Muscle of back (tissue), 13 donors: ENCODE measurements at places on chromosomes 2 and 18.

DNA sequence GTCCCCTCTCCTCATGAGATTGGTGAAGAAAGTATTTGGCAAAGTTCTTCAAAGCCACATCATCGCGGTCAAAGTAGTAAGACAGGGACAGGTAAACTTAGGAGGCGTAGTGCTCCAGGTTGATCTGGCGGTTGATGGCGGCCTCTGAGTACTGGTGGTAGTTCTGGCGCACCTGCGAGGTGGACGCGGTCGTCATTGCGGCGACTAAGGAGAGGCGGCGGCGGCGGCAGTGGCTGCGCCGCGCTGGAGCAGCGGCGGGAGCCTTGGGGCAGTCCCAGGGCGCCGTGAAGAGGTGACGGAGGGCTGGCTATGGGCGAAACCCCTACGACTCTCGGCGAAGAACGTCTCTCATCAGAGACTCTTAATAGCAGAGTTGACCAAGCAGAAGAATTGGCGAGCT lies 107.2 kb upstream of the UBE2E3 start:
- DNase-seq, result no peak

DNA sequence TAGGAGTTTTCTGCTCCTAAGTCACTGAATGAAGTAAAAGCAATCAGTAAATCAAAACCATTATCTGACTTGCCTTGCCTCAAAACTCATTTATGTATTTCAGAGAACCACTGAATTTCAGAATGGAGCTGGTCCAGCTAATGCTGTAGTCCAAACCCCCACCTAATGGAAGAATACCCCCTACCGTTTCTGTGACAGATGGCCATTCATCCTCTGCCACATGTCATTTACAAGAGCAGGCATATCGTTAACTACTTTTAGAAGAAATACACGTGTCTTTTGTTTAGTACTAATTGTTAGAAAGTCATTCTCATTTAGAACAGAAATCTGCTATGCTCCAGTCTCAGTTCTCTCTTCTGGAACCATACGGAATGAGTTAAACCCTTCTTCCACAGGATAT lies 12.8 kb upstream of the GALNT5 start:
- DNase-seq, result no peak

- no peak for DNase-seq
Measured at GRCh38 chr2:7835151-7835550, 846.7 kb upstream of the ID2 start.

- DNase-seq, result no peak
Measured at GRCh38 chr18:55473058-55473457, 114.9 kb downstream of the TCF4 start.

GRCh38 chr2:231207734-231208133 lies 9.3 kb downstream of the ARMC9 start:
- DNase-seq, result no peak

- no peak for DNase-seq
Measured at GRCh38 chr2:10382354-10383061, 65.6 kb downstream of the ODC1 start.

- DNase-seq, result no peak
Measured at GRCh38 chr2:240919161-240919781, 13.1 kb downstream of the CROCC2 start.

DNA sequence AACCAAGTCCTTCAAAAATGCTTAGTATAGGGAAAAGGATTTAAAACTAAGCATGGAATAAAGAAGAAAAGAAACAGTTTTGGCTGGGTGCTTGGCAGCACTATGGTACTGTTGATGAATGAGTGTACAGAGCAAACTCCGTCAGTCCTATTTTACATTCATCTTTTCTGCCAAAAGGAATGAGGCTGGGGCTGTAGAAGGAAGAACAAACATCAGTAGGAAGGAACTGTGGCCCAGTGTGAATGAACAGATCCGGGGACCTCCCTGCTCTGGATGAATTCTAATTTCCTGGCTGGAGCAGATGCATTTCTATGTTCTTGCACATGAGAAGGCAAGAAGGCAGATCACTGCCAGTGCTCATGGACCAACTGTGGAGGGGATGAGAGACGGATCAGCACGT lies 474.0 kb upstream of the MEIS1 start:
- DNase-seq, result no peak

DNA sequence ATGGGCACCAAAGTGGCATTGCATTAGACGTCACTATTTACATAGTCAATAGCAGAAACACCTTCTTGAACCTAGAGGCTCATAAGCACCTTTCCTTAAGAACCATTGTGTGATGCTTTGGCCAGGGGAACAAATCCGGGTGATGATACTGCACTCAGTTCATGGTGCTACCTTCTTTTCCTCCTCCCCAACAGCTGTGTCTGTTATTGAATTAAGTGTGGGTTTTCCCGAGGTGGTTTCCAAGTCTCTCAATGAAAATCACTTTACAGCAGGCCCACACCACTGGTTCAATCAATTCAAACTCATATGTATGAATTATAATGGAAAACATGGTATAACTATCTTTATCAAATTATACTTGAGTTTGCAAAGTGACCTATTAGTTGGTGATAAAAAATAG lies 9.3 kb upstream of the EFEMP1 start:
- DNase-seq, result no peak

DNA sequence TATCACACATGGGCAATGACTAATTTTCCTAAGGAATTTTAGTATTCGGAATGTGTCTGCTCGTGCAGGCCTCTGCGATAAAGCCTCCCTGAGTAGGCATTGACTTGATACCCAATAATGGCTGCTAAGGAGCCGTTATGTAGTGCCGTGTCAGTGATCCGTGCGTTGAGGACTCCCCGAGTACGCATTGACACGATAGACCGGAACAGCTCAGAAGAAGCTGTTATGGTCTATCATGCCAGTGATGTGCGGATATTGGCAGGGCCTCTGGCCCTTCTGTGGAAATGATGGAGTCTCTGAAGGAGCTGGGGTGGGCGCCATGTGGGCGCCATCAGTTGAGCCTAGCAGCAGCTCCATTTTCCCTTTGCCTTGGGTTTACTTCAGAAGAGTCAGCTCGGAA lies 29.1 kb downstream of the ZEB2 start:
- no peak for DNase-seq

GRCh38 chr2:17781482-17781881 lies 27.5 kb downstream of the GEN1 start:
- no peak for DNase-seq

DNA sequence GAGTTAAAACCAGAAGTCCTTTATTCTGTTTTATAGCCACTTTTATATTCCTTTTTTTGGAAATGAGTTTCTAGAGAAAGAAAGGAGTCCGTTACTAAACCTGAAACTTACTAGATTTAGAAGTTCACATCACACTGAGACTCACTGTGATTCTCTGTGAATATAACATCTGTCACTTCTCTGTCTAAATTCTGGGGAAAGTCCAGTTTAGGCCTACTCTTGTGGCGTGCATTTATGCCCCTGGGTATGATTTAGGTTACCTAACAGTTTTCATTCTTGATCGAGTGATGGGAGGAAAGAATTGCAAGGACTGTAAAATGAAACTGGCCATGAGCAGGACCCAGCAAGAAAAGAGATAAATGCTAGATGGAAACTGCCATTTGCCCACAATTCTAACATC lies 449.6 kb downstream of the SPAG16 start:
- DNase-seq, result no peak

DNA sequence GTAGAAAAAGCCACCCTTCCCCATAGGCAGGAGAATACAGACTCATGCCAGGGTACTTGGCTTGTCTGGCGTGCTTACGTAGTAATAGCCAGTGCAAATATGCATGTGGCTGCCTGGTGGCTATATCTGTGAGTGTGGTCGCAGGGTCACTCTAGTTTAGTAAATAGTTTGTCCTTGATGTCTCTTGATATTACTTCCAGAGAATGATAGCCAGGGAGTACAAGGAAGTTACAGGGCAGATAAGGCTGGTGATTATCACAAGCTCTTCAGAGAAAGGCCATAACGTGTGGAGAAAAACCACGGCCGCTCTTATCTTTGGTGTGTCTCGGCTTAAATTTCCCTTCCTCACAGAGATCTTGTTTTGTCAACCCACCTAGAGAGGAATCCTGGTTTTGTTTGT lies 54.3 kb upstream of the SLC39A10 start:
- DNase-seq, result no peak

GRCh38 chr2:212766921-212767320 lies 228.3 kb upstream of the ERBB4 start:
- DNase-seq, result no peak

DNA sequence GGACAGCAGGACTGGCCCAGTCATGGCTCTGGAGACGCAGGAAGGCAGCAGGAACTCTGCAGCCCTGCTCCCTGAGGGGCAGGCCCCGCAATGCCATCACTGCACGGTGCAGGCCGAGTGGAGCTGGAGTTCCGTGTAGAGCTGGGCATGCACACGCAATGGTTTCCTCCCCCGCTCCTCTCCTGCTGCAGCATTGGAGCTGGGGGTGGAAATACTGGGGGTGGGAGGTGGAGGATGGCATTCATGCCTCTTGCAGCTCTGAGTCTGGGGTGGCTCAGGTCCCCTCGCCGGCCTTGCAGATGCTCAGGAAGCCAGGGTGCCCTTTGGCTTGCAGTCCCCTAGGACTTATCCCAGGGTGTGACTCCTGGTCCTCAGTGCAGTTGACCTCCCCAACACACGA lies 78.3 kb upstream of the ASB18 start:
- no peak for DNase-seq

- no peak for DNase-seq
Measured at GRCh38 chr2:84493514-84493913, 22.8 kb upstream of the DNAH6 start.

GRCh38 chr2:15920696-15921095 lies 19.7 kb upstream of the MYCN start:
- DNase-seq, result no peak

DNA sequence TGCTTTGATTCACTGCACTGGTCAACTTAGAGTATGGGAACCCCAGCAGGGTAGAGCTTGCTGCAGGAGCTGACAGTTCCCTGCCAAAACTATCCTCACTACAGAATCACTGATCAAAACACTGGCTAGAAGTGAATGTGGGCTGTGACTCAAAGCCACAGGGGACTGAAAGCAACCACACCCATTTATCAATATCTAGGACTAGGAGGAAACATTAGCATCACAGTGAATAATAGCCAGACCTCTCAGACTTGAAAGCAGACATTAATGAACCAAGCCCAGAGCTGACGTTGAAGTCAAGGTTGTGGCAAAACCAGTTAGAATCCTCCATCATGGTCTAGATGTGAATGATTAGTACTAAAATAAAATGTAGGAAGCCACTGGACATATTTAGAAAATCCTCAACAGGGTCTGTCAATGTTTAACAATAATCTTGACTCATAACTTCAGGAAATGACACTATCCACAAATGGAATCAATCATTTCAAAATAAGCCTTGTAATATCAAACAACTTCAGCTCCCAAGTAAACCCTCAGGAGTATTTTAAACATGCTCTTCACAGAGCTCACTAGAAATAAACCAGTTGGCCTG lies 131.4 kb downstream of the CDH20 start:
- DNase-seq, result no peak

DNA sequence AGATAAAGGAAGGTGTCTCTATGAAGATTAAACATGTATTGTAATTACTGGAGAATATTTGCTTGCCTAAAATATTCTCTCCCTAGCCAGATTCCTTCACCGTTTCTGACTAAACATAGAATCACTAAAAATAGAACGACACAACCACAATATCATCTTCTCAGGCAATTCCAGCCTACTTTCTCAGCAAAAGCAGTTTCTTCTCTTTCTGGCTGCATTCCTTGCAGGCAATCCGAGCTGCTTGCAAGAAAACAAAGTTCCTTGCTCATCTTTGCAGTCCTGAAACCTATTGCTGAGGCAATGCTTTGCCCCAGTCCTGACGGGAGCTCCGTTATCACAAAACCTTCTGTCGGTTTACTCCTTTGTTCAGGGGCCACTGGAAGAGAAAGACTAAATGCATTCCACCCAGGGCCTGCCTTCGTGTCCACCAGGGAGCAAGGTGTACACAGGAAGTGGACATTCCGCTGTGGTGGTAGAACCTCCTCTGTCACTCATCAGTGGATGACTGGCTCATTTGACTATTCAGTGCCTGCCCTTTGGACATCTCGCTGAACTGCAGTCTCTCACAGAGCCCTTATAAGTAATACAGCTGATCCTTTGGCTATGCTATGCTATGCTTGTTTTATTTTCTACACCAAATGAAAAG lies 239.2 kb upstream of the DOK6 start:
- no peak for DNase-seq

DNA sequence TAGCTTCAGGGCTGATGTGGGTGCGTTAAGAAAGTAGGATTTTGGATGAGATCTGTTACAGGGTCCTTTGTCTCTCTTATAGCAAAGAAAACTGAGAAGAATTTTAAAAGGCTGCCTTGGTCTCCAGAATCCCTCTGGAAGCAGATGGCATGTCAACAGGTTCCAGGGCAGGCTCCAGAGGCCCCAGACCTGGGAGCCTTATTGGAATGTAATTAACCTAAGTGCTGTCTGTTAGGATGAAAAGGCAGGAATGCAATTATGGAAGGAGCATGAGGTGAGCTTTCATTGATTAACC lies 97.2 kb upstream of the PKDCC start:
- no peak for DNase-seq

DNA sequence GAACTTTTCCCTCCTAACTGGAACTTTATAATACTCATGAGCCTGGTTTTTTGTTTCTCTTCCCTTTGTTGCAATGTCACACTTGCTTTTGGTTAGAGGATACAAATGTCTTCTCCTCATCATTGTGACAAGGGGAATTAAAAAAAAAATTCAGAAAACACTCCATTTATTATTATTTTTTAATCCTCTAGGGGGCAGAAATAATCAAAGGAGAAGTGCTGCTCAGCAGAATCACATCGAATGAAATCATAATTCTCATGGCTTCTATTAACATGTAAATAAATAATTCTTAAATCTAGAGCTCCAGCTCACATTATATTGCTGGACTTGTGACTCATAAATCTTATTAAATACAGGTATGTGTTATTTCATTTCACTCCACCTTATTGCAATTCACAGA lies 273.8 kb downstream of the TRIB2 start:
- DNase-seq, result no peak

DNA sequence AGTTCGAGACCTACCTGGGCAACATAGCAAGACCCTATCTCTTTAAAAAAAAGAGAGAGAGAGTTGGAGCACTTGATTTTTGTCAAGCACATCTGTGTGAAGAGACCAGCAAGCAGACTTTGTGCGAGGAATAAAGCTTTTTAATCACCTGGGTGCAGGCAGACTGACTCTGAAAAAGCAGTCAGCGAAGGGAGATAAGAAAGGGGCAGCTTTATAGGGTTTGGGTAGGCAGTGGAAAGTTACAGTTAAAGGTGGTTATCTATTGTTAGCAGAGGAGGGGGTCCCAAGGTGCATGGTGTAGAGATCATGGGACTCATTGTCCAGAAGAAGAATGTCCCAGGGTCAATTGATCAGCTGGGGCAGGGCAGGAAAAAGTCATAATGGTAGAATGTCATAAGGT lies 34.4 kb downstream of the NCL start:
- DNase-seq, result no peak

DNA sequence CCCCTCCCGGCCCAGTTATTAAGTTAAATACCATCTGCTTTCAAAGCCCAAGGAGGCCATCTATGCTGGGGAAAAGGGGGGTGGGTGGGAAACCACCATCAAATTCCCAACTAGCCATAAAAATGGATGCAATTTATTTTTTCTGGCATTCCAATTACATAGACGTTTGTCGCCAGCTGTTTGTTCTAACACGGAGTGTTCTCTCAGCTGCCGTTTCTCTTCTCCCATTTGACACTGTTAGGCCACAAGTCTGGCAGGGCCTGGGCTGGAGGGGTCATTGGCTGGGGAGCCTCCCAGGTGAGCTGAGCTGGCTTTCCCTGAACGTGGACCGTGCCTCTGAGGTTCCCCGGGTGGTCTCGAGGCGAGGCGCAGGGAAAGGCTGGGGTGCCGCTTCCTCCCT lies 16.6 kb downstream of the ATOH8 start:
- DNase-seq, result no peak
